ENCODE measurements at places on chromosomes 11 and 22.

GRCh38 chr11:76615950-76616349, 54.6 kb downstream of the LRRC32 start:
- DNase-seq = peak; percentile 15

GRCh38 chr11:108170184-108170583, 48.8 kb downstream of the ACAT1 start:
- no peak for DNase-seq

- no peak for DNase-seq
These were observed 349 bp downstream of the TSSC4 start for GRCh38 chr11:2400762-2401435.

DNA sequence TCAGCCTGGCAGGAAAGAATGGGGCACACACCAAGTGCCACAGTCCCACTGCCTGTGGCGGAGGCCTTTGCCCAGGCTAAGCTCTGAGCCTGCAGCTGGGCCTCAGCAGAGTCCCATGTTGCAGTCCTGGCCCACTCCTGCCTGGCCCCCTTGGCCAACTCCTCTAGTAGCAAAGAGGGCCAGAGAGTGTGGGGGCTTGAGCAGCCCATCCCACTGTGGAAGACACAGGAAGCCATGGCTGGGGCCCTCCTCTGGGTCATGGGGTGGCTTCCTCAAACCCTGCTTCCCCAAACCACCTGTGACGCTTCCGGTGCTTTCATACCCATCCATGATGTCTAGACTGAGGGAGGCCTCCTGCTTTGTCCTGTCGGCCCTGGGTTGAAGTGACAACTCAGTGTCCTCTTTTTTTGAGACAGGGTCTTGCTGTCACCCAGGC, 5.8 kb downstream of the RPS19BP1 start:
- no peak for DNase-seq

DNA sequence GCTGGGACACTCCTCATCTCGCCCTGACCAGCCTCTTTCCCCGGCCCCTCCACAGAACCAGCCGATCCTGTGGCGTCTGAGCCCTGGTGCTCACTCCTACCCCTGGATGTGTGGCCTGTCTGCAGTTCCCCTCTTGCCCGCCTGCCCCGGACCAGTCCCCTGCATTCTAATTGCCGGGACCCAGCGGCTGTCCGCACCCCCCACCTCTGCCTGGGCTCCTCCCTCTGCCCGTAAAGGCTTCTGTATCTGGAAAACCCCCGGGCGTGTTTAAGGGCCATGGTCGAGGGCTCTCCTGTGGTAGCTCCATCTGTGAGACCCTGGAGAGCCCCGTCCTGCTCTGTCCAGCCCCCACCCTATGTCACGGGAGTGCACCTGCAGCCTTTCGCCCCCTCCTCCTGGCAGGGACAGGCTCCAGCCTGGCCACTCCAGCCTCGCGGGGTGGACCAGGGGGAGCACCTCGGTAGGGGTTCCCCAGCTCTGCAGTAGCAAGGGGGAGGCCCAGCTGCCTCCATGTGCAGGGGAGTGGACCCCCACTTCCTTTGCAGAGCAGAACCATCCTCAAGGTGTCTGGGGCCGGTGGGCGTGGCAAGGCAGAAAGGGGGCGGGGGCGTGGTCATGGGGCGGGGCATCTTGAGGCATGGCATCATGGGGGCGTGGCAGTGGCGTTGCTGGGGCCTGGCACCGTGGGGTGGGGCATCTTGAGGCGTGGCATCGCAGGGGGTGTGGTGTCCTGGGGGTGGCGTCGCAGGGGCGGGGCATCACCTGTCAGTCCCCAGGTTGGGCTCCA, 430.4 kb downstream of the TBC1D22A start:
- no peak for DNase-seq

DNA sequence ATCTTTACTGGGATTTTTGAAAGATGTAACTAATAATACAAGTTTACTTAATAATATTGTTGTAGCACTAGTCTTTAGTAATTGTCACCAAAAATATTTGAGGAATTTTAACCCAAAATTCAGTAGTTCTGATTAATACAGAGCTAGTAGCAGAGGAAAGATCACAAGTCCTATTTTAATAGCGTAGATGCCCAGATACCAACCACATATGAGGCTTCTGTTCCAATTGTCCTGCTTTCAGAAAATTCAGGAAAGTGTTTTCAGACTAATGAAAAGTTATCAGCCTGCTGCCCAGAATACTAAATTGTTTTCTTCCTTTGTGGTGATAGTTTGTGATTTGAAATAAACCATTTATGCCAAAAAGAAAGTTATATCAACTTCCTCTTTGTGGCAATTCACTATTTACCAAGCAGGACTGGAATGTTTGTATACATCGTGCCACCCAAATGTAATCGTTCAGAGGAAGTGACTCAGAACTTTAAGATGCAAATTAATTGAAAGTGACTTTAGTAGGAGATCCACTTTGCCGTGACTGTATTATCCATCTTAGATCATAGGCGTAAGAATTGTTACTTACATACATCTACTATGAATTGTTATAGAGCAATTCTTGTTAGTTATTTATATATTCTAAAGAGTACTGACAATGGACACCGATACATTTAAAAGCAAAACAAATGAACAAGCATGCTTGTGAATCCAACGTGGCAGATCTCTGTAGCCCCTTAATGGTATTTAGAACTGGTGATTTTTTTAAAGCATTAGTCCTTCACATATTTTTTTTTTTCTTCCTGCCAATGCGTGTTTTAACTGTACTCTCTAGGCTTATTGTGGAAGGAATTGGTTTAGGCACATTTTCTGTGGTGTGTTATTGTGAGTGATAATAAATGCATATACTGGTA, 231.0 kb downstream of the DDX10 start:
- DNase-seq = no peak

- no peak for DNase-seq
These were observed 71.4 kb downstream of the CHST1 start for GRCh38 chr11:45593992-45594391.

DNA sequence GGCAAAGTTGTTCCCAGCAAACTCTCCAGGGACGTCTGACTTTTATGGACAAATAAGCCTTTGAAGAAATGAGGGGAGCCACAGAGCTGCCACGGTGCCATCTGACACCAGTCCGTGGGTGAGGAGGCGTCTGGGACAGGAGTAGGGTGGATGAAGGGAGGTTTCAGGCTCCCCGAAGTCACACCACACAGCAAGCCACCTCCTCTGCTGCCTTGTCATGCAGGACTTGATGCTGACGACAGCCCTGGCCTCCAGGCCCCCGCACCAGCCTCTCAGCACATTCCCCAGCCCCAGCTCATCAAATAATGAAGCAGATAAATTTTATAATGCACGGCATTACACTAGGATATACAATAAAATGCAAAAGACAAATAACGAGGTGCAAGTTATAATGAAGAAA, 156.5 kb downstream of the CEP164 start:
- no peak for DNase-seq

Data from NCI-H2081 (cell line).